Activated CD4-positive, alpha-beta T cell treated with anti-CD3 and anti-CD28 coated beads for 24 hours (primary cell): ENCODE measurements at places on chromosomes 1 and 21.

GRCh38 chr1:29704430-29704829 lies 468.1 kb downstream of the PTPRU start:
- DNase-seq = no peak

DNA sequence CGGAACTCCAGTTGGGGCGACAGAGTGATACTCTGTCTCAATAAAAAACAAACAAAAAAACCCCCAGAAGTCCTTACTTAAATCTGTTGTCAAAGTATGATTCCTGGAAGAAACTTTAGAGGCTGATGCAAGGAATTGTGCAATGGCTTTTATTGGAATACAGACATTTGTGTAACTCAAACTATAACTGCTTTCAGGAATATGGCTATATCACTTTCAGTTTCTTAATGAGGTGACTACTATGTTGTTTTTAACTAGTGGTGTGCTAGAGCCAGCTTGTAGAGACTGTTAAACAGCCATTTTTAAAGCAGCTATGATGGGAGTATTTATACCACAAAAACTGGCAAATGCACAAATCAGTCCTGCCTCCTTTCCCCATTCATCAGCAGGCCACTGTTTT lies 22.7 kb upstream of the DNAJC28 start:
- no peak for DNase-seq

GRCh38 chr1:10721381-10722321 lies 74.8 kb downstream of the CASZ1 start:
- no peak for DNase-seq

GRCh38 chr21:34836103-34836932 lies 167.5 kb downstream of the CLIC6 start:
- DNase-seq = peak; percentile 14

GRCh38 chr21:21851657-21852056 lies 853.4 kb downstream of the NCAM2 start:
- DNase-seq = no peak

- DNase-seq = no peak
Observed at GRCh38 chr21:35838987-35839763, 221.2 kb downstream of the SETD4 start.

GRCh38 chr1:153566414-153567371 lies 1.0 kb upstream of the S100A2 start:
- peak; percentile 83 for DNase-seq

- no peak for DNase-seq
Observed at GRCh38 chr1:187692799-187693198, 864.0 kb downstream of the PLA2G4A start.

DNA sequence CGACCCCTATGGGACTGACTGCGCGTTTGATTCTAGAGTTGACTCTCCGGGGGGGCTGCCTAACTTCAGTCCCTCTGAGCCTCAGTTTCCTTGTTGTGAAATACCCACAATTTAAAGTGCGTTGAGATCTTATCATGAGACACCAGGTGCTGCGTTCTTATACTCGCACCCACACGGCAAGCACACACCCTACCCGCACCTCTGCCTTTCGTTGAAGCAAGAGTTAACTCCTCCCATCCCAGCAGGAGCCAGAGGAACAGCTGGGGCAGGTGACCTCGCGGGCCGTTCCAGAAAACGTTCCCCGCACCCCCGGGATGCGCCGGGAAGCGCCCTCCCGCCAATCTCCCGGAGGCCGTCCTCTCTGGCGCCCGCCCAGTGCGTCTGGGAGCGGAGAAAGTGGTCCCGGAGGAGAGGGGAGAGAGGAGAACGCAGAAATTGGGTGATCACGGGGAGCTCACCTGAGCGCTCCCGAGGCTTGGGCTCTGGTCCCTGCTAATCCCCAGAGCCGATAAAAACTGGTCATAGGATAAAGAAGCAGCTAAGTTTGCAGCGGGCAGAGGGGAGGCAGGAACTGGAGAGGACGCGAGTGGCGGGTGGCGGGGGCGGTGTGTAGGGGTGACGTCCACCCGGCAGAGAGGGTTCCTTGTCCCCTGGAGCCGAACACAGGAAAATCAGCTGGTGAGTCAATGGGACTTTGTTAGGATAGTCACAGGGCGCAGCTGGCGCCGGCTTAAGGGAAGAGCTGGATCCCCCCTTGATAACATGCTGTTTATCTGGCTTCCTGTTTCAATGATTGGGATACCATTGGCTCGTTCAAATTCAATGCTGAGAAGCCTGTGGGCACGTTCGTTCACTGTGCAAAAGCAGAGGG lies 869 bp downstream of the NAV1 start:
- no peak for DNase-seq

GRCh38 chr1:95679262-95679661 lies 445.3 kb downstream of the RWDD3 start:
- DNase-seq = no peak

DNA sequence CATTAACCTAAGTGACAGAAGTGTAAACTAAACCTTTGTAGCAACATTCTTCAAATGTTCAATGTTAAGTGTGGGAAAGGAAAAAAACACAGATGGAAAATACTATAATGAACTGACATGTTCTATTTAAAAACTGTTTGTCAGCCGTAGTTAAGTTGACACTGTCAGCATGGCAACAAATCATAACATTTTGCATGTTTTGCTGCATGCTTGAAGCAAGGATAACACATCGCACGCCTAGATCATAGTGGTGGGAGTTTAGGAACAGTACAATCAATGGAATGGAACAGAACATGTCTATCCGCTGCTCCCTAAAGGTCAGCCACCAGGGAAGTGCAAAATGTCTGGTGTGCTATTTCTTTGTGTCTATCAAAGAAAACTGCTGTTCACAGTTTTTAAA lies 62.5 kb upstream of the ESRRG start:
- no peak for DNase-seq

GRCh38 chr1:234091876-234092275 lies 187.4 kb downstream of the SLC35F3 start:
- no peak for DNase-seq

GRCh38 chr21:45031571-45032191 lies 42.7 kb upstream of the ADARB1 start:
- DNase-seq = no peak

GRCh38 chr1:98184856-98185255 lies 264.0 kb upstream of the DPYD start:
- DNase-seq = no peak

DNA sequence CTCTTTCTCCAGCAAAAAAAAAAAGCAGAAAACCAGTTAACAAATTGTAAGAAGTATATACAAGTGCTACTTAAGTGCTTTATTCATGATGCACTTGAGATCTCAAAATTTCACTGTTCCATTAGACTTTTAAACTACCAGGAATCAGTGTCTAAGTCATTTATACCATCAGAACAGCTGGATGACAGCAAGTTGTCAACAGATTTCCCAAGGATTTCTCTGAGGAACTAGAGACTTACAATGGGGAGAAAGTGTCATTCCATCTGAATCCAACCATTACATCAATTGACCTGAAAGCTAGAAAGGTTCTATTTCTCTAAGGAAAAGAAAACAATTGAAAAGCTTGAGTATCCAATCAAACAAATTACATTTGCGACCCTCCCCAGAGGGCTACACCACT lies 43.8 kb downstream of the USH2A start:
- DNase-seq = no peak

- no peak for DNase-seq
Observed at GRCh38 chr1:2289607-2290006, 61.5 kb downstream of the SKI start.

DNA sequence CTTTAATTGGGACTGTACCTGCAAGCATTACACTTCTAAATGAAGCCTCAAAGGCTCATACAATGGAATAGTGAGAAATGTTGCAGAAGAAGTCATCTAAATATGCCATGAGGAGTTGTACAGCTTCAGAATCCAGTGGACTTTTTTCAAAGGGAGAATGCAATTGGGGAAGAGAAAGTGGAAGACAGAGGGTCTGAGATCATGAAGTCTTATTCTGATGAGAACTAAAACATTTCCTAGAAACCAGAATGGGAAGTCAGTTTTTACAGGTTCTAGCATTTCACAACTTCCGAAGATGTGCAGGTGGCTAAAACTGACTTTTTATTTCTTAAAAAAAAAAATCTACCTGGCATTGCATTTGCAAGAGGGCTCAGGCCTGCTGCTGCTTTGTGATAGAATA lies 424.4 kb upstream of the RUNX1 start:
- DNase-seq = no peak

DNA sequence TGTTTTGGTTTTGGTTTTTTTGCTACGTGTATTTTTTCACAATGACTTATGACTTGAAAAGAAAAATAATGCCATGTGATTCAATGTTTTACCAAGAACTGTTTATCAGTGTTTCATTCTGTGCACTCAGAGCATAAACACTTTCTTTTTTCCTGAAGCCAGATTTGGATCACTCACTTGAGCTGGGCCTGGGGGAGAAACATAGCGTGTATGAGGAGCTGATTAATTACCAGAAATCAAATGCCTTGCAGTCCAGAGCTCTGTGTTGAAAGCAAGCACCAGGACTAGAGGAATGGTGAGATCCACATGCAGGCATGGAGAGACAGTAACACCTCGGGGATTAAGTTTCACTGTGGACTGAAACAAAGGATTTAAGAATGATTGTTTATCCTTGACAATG lies 642.1 kb upstream of the ADGRL2 start:
- no peak for DNase-seq

DNA sequence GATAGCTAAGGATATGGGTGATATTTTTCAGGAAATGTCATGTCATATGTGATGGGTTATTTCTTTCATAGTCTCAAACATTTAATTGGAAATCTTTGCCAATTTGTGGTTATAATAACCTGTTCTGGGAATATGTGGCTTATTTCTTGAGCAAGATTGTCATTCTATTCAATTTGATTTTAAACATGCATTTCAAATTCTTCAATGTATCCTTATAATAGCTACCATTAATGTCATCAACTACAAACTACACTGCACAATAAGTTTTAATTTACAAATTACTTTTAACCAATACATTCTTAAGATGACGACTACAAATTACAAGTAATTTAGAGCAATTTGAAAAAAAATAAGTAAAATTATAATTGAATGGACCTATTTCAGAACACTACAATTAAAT lies 164.9 kb downstream of the BRINP3 start:
- DNase-seq = no peak

DNA sequence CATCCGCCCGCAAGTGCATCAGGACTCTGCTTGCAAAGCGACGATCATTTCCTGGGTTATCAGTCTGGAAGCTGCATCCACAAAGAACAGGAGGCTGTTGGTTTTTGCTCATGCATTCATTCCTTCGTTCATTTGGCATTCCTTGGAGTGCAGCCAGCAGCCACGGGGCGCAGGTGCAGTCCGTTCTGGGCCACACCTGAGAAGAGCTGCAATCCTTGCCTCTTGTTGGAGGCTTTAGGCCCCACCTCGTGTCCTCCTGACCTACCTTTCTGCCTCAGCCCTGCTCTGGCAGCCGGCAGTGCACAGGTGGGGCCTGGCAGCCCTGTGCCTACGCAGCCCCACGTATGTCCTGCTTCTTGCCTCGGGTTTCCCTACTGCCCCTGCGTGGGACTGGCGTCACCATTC lies 19.6 kb upstream of the C2CD2 start:
- no peak for DNase-seq

DNA sequence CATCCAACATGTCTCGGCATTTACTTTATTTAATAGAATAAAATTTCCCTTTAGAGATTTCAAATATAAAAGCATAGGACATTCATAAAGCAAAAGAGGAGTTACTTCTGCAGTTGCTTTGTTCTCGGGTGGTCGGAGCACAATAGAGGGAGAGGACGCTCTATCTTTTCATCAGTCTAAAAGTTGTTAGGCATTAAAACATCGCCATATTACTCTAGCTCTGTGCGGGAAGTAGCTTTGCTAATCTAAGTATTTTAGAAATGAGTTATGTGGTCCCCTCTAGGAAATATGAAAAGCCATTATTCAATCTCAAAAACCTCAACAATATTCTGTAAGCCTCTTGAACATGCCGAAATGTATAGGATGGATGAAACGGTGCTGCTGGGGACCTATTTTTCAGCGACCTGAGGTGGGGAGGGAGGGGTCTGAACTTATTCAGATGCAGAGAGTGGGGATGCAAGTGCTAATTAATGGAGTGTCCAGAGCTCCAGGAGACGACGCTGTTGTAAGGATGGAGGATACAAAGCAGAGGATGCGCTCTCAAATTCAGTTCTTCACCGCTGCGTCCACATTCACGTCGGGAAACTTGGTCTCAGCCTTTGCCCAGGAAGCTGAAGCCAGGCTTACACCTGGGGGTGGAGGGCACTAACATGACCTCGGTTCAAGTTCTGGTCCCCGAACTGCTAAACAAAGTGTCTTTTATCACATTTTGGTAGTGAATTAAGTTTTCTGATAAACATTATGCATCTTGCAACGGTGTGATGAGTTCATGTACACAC lies 6.3 kb downstream of the CDKN2C start:
- DNase-seq = no peak

GRCh38 chr1:164343189-164343588 lies 215.8 kb upstream of the PBX1 start:
- no peak for DNase-seq

GRCh38 chr1:218671573-218671972 lies 326.4 kb downstream of the TGFB2 start:
- no peak for DNase-seq

- no peak for DNase-seq
Observed at GRCh38 chr1:22471610-22472009, 20.0 kb downstream of the ZBTB40 start.

DNA sequence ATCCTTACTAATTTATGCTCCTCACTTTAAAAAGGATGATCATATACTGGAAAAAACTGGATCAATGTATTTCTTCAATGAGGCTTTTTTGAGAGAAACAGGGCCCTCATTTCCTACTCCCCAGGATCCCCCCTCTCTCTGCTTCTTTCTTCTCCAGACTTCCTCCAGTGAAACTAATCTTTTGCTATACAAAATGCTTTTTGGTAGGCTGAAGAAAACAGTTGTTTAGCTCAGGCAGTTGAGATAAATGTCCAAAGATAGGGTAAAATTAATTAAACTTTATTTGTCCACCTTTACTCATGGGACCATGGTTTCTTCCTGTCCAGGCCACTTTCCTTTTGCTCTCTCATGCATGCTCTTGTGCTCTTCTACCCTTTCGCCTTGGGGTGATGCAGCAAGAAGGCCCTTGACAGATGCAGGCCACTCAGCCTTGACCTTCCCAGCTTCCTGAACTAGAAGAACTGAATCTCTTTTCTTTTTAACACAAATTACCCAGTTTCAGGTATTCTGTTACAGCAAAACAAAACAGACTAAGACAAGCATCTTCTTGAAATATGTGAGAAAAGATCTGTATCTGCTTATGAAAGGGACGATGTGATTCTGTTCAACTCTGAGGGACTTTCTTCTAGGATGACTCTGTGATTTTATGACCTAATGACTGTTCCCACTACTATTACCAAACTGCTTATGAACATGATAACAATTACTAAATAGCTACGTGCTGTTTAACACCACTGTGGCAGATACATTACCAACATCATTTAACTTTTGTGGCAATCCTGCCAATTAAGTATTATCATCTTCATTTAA lies 63.7 kb downstream of the NVL start:
- no peak for DNase-seq

DNA sequence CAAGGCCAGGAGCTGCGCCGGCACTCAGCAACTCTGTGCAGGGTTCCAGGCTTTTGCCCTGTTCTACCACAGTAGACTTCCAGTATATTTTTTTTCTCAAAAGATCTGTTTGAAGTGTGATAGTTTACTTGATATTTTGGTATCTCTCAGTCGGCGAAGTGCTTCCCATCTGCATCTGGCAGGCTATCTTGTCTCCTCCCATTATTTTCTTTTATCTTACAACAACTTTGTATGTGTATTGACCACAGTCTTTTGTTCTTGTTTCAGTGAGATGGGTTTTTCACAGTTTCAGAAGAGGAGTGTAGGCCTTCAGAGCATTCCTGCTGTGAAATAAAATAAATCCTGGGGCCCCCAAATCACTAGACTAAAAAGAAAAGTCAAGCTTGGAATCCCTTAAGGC lies 292.9 kb downstream of the PTGER3 start:
- DNase-seq = no peak
